Bronchial smooth muscle cell (primary cell): ENCODE measurements at places on chromosomes 6 and 20. TPM values are rescaled to one million over a fixed set of nuclear protein-coding genes. Genes with fewer than 3 reads are reported as not detected.

The HSPA12B gene
- total RNA-seq = 1.9 and 4.5 TPM in 2 replicates

The MYBL2 gene
- total RNA-seq = 0.09 and 0.47 TPM in 2 replicates

The CCN6 gene
- not detected in 2 replicates for total RNA-seq

The PPARD gene
- total RNA-seq = 5.2 and 5.8 TPM in 2 replicates

The BMP6 gene
- 0.77 and 3.6 TPM in 2 replicates for total RNA-seq

The TMEM200A gene
- total RNA-seq = 26.3 and 31.3 TPM in 2 replicates

The PNLDC1 gene
- total RNA-seq = 2.0 TPM in 1 of 2 replicates, not detected in the other

The LRRC73 gene
- 0.47 and 0.60 TPM in 2 replicates for total RNA-seq

The GHRH gene
- total RNA-seq = not detected in 2 replicates

The ZSCAN23 gene
- total RNA-seq = 5.7 and 6.1 TPM in 2 replicates

The TSHZ2 gene
- total RNA-seq = under 0.01 and 0.63 TPM in 2 replicates

The SLC26A8 gene
- under 0.01 TPM in 1 of 2 replicates, not detected in the other for total RNA-seq

The RAD21L1 gene
- total RNA-seq = under 0.01 TPM in 1 of 2 replicates, not detected in the other

The NOL4L gene
- 3.7 and 4.1 TPM in 2 replicates for total RNA-seq

The KCNK16 gene
- not detected in 2 replicates for total RNA-seq

The IPCEF1 gene
- total RNA-seq = 0.09 and 0.47 TPM in 2 replicates

The SAMD5 gene
- 0.26 and 2.0 TPM in 2 replicates for total RNA-seq

The PSORS1C2 gene
- total RNA-seq = not detected in 2 replicates

The TGM2 gene
- total RNA-seq = 12.6 and 118 TPM in 2 replicates

The EYA4 gene
- 13.1 and 37.7 TPM in 2 replicates for total RNA-seq

The POM121L2 gene
- not detected in 2 replicates for total RNA-seq

The NNAT gene
- 0.26 and 0.47 TPM in 2 replicates for total RNA-seq

The FAM110A gene
- total RNA-seq = 1.2 and 1.9 TPM in 2 replicates

The MYT1 gene
- total RNA-seq = not detected in 2 replicates

The FAM184A gene
- under 0.01 and 0.16 TPM in 2 replicates for total RNA-seq

The TULP4 gene
- total RNA-seq = 71.1 and 96.4 TPM in 2 replicates

The ENPP5 gene
- total RNA-seq = under 0.01 TPM in 1 of 2 replicates, not detected in the other

The HLA-DPA1 gene
- total RNA-seq = 2.4 TPM in 1 of 2 replicates, not detected in the other

The GJA1 gene
- total RNA-seq = 91.7 and 120 TPM in 2 replicates

The CDSN gene
- not detected in 2 replicates for total RNA-seq

The WFDC10B gene
- total RNA-seq = 0.26 TPM in 1 of 2 replicates, not detected in the other

The NRM gene
- total RNA-seq = 1.4 and 1.7 TPM in 2 replicates

The ADGB gene
- total RNA-seq = not detected in 2 replicates

The ZNF334 gene
- total RNA-seq = 2.4 and 7.0 TPM in 2 replicates

The PRR18 gene
- under 0.01 TPM in 1 of 2 replicates, not detected in the other for total RNA-seq

The OR2H1 gene
- total RNA-seq = not detected in 2 replicates

The GSTA2 gene
- total RNA-seq = not detected in 2 replicates
